ENCODE measurements at places on chromosomes 16 and 17. TPM values are rescaled to one million over a fixed set of nuclear protein-coding genes. Genes with fewer than 3 reads are reported as not detected.

DNA sequence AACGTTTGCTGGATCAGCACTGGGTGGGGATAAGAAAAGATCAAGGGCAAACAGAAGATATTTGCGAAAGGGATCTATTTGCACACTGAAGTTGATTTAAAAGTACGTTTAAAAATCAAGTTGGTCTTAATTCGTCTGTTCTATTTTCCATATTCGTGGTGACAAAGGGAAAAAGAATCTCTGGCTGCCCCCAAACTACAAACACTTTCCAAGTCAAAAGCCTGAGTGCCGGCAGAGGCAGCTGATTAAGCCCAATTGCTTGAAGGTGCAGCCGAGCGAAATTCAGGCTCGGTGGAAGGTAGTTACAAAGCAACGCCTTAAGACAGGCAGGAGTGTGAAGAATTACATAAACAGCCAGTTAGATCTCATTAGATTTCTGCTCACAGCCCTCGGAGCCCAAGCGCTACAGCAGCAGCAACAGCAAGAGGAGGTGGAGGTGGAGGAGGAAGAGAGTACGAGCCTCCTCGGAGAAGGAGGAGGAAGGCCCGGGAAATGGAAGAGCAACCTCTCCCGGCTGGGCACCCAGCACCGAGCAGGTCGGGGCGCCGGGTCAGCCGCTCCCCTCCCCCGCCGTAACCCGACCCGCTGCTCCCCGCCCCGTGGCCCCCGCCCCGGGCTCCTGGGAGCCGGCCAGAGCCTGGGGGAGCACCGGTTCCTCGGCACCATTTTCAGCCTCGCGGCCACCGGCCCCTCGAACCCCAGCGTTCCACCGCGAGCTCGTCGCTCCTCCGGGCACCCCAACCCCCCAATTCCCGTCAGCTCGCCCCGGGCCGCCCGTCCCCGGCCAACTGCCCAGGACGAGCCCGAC is 890 bp downstream of the TOB1 start:
- DNase-seq: peak; percentile 59

PPP1R1B gene
- total RNA-seq: not detected

- DNase-seq: no peak
These were observed 215.4 kb downstream of the SOX9 start for GRCh38 chr17:72336026-72336803.

PRSS36 gene
- total RNA-seq: 0.44 TPM

Data from CD8-positive, alpha-beta memory T cell (primary cell).